Left hindlimb (tissue), 1 donor: ENCODE measurements at places on chromosomes 7 and 10.

GRCh38 chr7:74173491-74173865 lies 678 bp upstream of the EIF4H start:
- no peak for DNase-seq

DNA sequence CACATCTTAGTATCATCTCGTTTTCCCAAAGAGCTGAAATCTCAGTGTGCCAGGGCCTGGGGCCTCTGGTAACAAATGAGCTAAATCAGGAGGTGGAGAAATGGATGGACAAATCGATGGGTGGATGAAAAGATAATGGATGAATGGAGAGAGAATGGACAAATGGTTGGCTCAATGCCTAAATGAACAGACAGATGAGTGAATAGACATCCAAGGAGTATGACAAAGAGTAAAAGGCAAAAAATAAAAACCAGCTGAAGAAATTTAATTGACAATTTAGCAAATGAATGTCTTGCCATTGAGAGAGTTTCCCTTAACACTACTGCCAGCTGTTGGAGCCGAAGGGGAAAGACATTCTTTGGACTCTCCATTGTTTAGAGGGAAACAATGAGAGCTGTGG lies 8.0 kb downstream of the SYCE1 start:
- no peak for DNase-seq

DNA sequence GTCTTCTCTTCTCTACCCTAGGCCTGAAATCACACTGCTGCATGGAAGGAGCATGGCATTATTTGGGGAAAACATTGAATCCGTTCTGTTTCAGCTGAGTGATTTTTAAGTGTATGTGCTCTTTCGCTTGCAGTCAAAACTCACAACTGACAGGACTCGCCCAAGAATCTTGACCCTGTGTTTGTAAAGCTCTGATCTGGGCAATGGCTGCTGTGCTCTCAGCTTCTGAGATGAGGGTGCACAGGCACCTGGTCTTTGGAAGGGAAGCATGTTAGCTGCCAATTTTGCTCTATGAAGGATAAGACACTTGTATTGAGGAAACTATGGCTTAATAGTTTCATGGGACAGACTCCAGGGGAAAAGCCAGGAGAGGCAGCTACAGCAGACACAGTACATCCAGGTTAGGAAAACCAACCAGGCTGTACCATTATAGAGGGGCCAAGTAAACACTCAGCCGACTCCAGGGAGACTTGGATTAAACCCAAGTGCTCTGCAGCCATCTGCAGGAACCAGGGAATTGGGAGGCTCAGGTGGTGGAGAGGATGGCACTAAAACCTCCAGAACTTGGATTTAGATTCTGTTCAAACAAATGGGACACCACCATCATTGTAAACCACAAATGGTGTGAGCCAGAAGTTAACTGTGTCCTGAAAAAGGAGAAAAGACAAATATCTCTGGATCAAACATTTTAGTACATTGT lies 43.3 kb downstream of the LYZL1 start:
- no peak for DNase-seq

- no peak for DNase-seq
These were observed 107.8 kb downstream of the CDH23 start for GRCh38 chr10:71504570-71504969.

GRCh38 chr10:26407406-26407969 lies 30.7 kb upstream of the APBB1IP start:
- DNase-seq, result no peak

DNA sequence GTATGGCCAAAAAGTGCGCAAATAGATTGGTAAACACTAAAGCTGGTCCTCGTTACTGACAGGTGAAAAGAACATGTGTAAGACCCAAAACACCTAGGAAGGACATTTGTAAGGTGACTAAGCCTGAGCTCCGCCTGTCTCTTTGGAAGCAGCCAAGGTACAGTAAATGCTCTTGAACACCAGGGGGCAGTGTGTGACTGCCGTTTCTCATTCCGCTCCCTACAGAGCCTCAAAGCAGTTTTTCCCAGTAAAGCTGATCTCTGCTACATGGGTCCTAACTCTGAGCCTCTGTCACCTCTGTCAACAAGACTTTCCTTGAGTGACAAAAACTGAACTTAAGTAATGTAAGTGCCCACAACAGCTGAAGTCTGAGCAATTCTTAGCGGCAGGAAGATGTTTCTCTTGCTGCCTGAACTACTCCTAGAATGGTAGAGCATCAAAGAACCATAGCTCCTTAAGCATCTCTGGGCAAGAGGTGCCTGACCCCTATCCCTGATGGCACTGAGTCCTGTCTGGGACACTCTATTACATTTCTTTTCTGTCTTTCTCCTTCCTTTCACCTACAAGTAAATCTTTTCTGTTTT lies 238.0 kb upstream of the INHBA start:
- DNase-seq, result peak; percentile 74

GRCh38 chr7:3480197-3480596 lies 179.1 kb downstream of the SDK1 start:
- DNase-seq, result no peak

DNA sequence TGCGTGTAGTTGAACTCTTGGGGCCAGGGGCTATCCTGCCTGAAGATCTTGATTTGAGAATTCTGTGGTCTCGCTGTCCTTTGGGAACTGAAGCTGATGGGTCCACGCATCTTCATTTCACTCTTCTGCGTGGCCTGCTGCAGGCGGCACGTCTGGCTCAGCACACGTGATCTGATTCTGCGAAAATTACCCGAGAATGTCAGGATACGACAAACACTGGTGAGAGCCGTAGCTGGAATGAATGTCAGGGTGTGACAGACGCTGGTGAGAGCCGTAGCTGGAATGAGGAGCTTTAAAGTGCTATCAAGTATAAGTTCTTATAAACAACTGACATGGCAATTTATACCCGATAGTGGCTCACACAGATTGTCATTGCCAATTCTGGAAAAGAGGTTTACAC lies 44.6 kb upstream of the CFAP46 start:
- peak; percentile 23 for DNase-seq

DNA sequence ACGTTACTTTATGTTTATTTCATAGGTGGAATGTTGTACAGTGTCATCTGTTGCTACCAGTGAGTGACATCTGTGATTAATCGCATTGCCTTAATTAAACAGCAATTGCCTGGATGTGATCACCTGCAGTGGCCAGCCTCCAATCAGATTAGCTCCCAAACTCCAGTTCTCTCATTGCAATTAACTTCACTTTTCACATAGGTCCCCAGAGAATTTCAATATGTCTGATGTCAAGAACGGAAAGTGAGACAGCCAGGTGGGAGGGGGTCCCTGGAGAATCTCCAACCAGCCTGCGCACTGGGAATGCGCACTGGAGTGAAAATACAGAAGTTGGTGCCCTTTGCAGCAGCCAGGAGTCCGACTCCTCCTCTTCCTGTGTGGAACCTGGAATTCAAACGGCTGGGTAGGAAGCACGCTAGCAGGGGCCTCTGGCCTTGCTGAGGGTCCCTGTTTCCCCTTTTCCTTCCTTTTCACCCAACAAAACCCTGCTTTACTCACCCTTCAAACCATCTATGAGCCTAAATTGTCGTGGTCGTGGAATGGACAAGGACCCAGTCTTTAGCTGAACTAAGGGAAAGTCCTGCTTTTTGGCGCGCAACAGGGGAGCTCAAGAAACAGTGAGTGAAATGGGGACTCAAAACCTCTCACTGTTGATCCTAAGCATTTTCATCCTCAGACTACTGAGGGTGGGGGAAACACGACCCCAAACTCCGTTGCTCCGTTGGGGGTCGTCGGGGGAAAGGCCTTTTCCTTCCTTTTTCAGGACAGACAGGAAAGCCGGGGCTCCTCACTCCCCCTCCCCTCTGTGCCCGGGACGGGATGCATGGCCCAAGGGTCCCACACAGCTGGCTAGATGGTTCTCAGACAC lies 1355.5 kb upstream of the LRRTM3 start:
- peak; percentile 76 for DNase-seq

DNA sequence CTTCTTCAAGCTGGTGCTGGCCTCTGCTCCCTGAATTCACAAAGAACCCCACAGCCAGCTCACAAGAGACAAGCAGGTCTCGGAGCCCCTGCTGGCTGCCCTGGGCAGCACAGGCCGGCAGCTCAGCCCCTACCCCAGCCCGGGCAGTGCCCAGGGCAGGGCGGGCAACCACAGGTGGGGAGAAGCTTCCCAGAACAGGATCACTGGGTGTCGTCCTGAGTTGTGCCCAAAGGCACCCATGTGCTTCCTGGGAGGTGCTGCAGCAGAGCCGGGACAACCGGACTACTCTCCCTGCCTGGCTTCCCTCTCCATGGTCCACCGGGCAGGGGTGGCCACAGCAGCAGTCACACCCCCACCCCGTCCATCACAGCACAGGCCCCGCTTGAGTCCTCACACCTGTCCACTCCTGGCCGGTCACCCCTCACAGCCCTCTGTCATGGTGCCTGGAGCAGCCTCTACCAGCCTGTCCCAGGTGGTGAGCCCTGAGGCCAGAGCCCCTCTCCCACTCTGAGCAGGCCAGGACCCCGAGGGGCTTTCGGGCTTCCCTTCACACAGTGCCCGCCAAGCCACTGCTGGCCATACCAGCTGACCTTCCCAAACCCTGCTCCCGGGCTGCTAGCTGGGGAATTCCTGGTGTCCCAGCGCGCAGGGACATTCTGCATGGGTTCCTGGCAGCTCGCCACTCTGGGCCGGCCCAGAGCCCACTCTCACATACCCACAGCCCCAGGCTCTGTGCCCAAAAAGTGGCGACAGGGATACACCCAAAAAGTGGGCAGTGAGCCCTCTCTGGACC lies 3.1 kb downstream of the RASGEF1A start:
- no peak for DNase-seq

DNA sequence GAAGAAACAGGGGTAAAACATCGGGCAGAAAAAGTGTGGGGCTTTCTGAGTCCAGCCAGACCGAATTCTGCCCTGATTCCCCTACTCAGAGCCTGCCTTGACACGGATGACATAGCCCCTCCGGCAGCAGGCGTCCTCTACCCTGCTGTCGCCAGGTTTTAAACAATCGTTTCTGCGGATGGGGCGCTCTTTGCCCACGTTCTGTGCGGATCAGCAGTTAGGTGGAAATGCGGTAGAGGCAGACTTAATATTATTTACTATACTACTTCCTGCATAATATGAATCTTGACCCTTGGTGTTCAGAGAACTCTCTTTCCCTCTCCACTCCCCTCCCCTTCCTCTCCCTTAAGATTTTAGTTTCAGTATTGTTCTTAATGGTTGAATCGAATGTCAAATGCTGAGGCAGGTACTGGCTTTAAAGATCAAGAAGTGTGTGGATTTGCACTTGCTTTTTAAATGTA lies 2.4 kb downstream of the GATA3 start:
- DNase-seq, result no peak

DNA sequence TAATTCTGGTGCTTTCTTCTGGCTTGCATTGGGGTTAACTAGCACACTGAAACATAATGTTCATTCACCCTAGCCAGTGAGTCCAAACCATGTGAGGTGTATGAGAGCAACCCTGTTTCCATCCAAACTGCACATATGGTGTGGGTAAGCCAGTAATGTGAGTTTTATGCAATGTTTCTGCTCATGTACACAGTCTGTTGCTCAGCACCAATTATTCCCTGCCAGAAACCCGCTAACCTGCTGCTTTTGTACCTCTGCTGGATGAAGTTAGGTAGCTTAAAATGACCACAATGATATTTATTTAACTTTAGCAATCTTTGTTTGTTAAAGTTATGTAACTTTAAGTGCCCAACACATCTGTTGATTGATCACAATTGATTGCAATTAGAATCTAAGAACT lies 93.7 kb upstream of the RPA3 start:
- no peak for DNase-seq

- DNase-seq, result no peak
These were observed 350.0 kb downstream of the CRPPA start for GRCh38 chr7:16071246-16071857.

GRCh38 chr7:95718577-95719410 lies 53.6 kb upstream of the DYNC1I1 start:
- DNase-seq, result no peak

GRCh38 chr7:93949423-93949822 lies 27.9 kb downstream of the GNG11 start:
- DNase-seq, result no peak

DNA sequence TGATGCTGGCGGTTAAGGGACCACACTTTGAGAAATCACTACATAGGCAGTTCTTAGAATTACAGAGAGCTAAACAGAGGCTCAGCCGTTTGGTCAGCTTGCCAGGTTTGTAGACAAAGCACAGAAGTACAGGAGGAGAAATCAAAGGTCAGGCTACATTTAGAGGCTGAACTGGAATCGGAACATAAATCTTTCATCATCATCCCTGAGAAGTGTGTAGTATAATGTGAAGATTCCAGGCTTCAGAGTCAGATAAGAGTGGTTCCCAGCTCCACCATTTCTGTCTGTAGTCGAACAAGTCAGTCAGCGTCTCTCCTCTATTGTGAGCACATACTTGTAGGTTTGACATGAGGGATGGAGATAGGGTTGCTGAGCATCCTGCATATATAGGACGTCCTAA lies 18.9 kb downstream of the CDK1 start:
- DNase-seq, result no peak

DNA sequence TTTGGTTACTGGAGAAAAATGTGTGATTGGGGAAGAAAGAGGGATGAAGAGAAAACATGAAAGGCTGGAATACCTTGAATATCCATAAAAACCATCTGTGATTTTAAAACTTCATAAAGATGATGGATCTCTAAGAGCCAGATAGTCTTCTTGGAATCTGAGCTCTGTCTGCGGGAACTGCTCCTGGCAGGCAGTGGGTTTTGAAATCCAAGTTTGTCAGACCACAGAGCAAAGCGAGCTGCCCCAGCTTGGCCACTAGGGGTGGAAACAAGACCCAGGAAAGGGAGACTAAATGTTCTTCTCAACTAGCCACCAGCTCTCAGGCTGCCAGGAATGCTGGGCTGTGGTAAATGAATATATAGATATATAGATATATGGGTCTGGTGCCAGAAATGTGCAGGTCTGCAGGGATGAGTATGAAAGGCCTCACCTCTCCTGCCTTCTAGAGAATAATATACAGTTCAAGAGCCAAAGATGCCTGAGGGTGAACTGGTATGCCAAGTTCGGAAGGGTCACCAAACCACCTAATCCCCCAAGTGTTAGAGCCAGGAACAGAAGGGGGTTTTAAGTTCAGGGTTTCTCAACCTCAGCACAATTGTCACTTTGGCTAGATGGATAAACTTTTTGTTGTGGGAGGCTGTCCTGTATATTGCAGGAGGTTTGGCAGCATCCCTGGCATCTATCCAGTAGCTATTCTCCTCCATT lies 208.8 kb downstream of the KCNMA1 start:
- peak; percentile 81 for DNase-seq

DNA sequence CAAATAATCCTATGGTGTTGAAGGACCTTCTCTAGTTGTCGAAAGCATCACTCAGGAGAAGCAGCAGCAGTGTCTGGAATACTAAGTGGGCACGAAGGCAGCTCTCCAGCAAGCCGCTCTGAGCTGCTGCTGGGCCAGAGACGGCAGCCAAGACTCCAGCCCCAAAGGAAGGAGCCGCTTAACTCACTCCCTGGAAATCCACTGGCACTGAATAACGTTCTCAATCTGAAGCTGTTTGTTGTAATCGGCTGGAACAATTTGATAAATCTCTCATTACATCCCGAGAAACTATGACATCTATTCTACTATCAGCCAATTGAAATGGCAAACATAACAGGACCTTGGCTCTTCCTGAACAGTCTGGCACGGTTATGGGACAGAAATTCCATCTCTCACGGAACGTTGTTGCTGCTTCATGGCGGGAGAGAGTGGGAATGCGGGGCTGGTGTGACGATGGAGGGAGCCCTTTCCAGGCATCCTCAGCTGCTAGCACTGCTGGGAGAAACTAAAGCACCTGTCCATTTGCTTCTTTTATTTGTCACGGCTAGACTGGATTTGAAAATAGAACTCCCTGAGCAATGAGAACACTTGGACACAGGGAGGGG lies 331.5 kb upstream of the RNF32 start:
- peak; percentile 52 for DNase-seq

- DNase-seq, result no peak
These were observed 249.4 kb downstream of the CACNA2D1 start for GRCh38 chr7:82194016-82194643.
